ENCODE measurements at places on chromosomes 2 and 18.

DNA sequence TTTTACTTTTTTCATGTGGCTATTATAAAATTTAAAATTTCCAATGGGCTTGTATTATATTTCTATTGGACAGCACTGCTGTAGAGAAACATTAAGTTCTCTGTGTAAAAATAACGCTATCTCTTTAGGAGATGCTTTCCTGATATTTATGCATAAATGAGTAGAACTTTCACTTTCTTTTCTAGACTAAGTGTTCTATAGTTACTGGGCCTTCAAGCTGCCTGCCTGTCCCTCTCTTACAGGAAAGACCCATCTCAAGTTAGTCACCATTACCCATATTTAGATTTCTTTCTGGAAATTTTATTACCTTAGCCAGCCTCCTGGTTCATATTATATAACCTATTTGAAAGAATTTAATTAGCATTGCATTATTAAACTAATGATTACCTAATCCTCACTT is 4.8 kb downstream of the ITGA4 start:
- no peak for DNase-seq

- no peak for DNase-seq
These were observed 11.9 kb downstream of the SDC1 start for GRCh38 chr2:20212871-20213503.

GRCh38 chr2:6654279-6654678 is 211.4 kb downstream of the CMPK2 start:
- DNase-seq: no peak

- no peak for DNase-seq
These were observed 52.3 kb downstream of the B3GNT2 start for GRCh38 chr2:62248226-62248625.

DNA sequence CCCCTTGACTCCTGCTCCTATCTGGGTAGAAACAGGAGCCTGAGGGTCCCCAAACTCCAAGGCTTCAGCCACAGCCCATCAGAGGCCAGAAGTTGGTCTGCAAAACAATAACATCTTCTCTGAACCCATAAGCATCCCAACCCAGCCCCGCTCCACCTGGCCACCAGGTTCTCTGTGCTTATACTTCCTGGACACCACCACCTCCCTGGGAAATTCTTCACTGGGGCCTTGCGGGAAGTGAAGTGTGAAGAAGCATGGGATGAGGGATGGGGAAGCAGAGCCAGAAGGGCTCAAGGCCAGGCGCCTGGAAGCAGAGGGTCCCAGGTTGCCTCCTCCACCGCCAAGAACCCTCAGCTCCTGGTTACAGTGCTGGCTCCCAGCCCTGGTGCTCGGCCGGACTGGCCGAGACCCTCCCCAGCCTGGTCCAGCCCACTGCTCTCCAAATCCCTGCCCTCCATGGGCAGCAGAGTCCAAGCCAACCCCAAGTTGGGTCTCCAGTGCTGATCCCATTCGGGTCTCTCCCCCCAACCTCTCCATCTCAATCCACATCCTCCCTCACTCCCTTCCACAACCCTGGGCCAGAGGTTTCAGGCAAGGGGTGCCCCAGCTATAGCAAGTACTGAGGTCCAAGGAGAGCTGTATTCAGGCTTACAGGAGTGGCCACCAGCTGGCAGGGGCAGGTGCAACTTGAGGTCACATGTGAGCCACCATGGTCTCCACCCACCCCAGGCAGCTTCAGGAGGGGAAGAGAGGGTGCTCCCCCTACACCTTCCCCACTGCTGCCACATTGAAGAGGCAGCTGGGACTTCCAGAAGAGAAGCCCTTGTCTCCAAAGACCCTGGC is 60.7 kb downstream of the TNS1 start:
- no peak for DNase-seq

DNA sequence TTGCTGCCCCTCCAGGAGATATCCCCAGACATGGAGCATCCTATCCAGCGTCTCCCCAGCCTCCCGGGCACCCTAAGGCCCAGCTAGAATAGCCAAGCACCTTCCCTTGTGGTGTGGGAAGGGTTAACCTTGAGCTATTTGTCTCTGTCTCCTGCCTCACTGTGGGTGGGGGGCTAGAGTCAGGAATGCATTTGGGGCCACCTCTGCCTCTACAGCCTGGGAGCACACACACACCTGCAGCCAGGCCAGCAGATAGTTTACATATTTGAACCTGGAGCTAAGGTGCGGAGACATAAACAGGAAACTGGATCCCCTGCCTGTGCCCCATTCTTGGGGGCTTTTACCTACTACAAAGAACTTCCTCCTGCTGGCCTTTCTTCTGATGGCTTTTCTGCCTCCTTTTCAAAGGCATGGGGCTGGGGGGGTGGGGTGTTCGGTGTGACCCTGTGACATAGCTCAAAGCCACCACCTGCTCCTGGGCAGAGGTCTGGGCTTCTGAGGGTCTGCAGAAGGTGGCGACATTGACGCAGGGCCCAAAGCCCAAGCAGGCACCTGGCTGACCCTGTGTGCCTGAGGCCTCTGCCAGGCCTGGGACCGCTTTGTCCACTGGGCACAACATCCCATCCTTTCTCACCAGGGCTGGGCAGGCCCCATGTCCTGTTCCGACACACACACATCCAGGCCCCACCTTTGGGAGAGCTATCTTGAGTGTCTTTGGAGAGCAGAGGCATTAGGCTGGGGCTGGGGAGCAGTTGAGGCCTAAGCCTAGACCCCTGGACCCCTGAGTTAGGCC is 34.2 kb downstream of the EMX1 start:
- DNase-seq: no peak

GRCh38 chr18:80105369-80106167 is 3.5 kb upstream of the ADNP2 start:
- DNase-seq: no peak

DNA sequence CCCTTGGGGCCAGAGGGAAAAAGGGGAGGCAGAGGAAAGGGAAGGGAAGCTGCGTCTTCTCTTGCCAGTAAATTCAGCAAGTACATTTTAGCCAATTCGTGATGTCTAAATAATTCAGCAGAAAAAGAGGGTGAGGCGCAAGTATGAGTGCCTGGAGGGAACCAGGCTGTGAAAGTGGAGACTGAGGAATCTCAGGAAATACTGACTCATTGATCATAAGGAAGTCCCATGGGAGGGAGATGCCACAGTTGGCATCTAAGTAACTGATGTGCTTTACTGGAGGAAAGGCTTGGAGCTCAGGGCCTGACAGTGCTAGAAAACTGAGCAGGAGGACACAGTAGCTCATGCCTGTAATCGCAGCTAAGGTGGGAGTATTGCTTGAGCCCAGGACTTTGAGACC is 31.1 kb downstream of the KIF5C start:
- no peak for DNase-seq

- DNase-seq: no peak
These were observed 48.9 kb downstream of the AGAP1 start for GRCh38 chr2:235542733-235543127.

DNA sequence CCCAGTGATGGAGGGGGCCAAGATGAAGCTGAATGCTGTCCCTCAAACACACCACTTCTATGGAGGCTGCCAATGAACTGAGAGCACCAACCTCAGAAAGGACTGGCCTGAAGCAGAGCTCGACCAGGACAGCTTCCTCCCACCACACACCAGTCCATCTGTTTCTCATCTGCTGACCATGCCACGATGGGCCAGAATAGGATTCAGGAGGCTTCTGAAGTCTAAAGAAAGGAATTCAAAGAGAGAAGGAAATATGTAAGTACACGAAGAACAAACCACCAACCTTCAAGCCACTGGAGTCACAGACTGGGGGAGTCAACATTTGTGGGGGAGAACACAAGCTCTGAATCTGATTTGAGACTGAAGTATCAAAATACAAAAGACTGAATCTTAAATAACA is 157.6 kb upstream of the CCDC68 start:
- no peak for DNase-seq

Data from GM04504 (cell line).